Omental fat pad (tissue), 4 donors: ENCODE measurements at places on chromosomes 7 and 10.

GRCh38 chr7:19114551-19114855 lies 2.9 kb downstream of the TWIST1 start:
- DNase-seq = no peak

DNA sequence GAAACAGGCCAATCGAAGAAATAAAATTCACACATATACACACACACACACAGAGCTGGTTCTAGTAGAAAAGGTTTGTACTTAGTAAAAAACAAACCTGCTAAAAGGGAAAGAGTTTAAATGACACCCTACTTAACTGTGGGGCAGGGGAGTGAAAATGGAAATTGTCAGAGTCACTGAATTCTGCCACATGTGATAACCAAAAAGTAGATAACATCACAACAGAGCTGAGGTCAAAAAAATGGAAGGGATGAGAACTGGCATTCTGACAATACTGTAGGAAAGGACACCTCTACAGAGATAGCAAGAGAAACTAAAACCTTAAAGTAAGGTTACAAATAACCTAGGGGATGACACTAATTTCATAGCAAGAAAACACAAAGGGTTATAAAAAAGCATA lies 74.6 kb downstream of the CACUL1 start:
- DNase-seq = no peak

DNA sequence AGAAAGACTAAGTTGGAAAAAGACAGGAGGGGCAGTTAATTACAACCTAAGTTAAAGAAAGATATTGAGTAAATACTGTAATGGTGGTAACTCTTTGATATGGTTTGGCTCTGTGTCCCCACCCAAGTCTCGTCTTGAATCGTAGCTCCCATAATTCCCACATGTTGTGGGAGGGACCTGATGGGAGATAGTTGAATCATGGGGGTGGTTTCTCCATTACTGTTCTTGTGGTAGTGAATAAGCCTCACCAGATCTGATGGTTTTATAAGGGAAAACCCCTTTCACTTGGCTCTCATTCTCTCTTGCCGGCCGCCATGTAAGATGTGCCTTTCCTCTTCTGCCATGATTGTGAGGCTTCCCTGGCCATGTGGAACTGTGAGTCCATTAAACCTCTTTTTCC lies 143.8 kb downstream of the GRK5 start:
- no peak for DNase-seq

GRCh38 chr10:127440371-127440770 lies 108.7 kb upstream of the NPS start:
- DNase-seq = no peak

DNA sequence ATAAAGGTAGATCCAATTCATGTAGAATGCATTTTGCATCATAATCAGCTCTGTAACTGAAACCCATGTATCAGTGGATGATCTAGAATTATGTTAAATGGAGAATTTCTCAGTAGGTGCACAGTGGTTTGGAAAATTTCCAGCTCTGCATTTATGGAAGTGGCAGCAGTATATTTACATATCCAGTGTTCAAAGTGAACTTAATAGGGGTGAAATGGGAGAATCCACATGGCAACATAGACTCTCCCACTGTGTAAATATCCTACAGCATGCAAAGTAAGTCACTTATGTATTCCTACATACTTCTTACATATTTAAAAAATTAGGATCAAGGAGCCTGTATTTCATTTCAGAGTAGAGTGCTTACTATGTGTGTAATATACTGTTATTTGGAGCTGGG lies 35.3 kb downstream of the CDC14C start:
- no peak for DNase-seq

DNA sequence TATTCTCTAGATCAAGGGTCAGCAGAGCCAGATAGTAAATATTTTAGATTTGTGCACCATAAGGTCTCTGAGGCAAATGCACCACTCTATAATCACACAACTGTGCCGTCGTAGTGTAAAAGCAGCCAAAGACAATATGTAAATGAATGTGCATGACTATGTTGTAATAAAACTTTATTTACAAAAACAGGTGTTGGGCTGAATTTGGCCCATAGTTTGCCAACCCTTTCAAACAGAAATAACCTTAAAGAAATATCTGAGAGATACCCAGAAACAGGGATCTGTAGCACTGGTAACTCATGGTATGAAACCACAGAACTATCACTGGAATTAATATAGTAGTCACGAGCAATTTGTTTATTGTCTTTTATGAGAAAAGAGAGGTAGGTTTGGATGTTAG lies 86.0 kb downstream of the ARID5B start:
- no peak for DNase-seq

- no peak for DNase-seq
Observed at GRCh38 chr10:34996843-34997242, 93.3 kb downstream of the CUL2 start.

- no peak for DNase-seq
Observed at GRCh38 chr10:44977287-44978212, 1.1 kb downstream of the DEPP1 start.

- DNase-seq = no peak
Observed at GRCh38 chr7:151099486-151100211, 13.4 kb downstream of the AGAP3 start.

DNA sequence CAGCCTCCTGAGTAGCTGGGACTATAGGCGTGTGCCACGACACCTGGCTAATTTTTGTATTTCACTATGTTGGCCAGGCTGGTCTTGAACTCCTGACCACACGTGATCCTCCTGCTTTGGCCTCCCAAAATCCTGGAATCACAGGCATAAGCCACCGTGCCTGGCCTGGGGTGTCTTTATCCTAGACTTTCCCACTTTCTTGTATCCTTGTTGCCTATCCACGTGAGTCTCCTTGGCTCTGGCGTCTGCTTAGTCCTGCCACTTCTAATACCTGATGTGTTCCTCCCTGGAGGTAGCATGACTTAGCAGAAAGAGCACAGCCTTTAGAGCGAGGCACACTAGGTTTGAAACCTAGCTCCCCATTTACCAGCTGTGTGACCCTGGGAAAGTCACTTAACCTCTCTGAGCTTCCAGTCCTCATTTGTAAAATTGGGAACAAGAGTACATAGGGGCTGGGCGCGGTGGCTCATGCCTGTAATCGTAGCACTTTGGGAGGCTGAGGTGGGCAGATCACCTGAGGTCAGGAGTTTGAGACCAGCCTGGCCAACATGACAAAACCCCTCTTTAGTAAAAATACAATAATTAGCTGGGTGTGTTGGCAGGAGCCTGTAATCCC lies 344.6 kb downstream of the TYW1 start:
- no peak for DNase-seq

DNA sequence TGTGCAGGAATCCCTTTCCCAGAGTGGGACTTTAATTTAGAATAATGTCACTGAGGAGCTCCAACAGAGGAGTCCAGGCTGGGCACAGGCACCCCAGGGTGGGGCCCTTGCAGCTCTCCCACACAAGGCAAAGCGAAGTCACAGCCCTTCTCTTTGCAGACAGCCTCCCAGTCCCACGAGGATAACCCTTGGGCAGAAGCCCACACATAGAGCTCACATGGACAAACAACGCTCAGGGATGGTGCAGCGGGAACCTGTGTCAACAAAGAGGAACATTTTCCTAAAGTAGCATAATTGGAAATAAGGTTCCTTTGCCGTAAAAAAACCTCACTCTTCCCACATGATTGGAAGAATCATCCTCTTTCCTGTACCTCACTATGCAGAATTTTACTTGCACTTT lies 29.3 kb upstream of the GGCT start:
- DNase-seq = no peak

- DNase-seq = no peak
Observed at GRCh38 chr10:85459906-85460305, 906.7 kb downstream of the GRID1 start.

- DNase-seq = no peak
Observed at GRCh38 chr10:71404503-71405295, 8.0 kb downstream of the CDH23 start.

- no peak for DNase-seq
Observed at GRCh38 chr10:120543291-120543690, 86.3 kb downstream of the PLPP4 start.

DNA sequence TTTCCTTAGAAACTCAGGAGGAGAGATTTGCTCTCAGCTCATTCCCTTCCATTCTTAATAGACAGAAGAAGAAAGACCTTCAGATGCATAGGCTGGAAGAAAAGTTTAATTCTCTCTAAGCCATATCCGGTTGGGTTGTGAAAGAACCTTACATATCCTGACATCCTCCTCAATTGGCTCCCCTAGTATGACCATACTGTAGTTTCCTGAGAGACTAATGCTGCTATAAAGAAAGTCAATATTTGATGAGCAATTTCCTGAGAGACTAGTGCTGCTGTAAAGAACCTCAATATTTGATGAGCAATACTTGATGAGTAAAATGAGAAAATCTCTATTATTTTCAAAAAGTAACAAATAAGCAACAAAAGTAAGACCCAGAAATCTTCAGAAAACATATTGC lies 888.5 kb upstream of the SORCS1 start:
- no peak for DNase-seq

- no peak for DNase-seq
Observed at GRCh38 chr10:34343764-34344163, 471.3 kb downstream of the PARD3 start.

GRCh38 chr7:27992755-27993493 lies 187.7 kb downstream of the JAZF1 start:
- DNase-seq = no peak

GRCh38 chr7:44955733-44956132 lies 23.1 kb downstream of the MYO1G start:
- DNase-seq = no peak

- no peak for DNase-seq
Observed at GRCh38 chr7:17126413-17127268, 171.8 kb upstream of the AHR start.

DNA sequence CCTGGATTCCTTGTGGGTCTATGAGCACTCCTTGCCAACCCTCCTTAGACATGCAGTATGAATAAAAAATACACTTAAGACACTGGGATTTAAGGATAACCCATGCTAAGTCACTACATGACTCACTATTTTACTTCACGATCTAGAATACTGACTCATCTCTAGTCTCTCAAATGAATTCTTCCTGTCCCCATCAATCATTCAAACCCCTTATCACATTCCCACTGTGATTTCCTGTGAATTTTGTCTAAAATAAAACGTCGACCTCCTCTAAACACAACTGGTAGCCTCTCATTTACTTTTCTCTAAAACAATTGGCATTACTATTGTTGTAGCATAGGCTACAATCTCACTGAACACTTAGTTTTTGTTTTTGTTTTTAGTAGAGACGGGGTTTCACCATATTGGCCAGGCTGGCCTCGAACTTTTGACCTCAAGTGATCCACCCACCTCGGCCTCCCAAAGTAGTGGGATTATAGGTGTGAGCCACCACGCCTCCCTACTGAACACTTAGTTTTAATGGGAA lies 3.9 kb upstream of the IQUB start:
- no peak for DNase-seq

DNA sequence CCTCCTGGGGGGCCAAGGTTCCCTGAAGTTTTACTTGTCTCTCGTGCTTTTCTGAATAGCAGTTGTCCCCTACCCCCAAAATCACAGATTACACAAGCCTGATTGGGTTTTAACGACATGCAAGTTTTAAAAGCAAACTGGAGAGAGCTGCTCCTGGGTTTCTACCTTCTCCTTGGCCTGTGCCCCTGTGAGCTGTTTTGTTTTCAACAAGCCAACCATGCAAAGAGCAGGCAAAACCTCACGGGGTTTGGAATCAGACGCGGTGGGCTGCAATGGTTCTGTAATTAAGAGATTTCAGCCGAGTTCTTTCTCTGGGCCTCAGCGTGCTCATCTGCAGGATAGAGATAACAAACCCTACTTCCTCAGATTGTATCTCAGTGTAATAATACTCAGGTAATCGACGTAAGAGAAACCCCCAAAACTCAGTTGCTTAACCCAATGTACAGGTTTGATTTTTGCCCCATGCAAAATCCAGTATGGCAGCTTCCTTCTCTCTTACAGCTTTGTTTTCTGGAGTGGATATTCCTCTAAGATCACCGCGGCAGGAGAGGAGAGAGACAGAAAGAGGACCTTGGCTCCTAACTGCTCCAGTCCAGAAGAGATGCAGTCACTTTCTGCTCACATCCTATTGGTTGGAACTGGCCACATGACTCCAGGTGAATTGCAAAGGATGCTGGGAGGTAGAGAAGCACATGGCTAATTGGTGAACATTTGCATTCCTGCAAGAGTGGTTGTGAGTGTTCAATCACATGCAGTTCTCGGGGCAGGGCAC lies 42.0 kb downstream of the MYL10 start:
- DNase-seq = no peak

DNA sequence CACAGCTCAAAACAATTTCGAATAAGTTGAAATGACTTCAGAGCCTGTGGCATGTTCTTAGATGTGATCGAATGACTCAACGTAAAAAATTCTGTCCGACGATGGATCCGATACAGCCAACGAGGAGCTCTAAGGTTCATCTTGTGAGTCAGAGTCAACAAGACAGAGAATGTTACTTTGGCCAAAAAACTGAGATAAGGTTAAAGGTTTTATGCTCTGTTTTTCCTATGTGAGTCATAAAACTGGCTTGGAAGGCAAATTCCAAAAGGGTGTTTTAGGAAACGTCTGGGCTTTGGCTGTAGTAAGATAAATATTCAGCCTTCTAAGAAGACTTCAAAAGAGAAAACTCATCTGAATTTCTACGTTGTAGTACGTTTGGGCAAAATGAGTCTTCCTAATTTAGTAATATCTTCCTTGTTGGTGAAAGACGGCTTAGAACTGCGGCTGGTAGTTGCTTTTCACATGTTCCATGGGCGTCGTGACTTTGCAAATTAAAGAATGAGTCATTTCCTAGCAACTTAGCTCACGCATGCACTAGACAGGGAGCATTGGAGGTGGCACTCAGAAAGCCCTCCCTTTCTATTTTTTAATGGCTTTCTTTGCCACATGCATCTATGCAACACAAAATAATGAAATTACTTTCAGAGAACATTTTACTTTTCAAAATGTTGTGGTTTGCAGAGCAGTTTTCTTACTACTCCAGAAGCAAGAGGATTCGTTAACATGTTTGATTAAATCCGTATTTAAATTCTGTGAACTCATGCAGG lies 28.2 kb downstream of the PFKP start:
- DNase-seq = no peak

DNA sequence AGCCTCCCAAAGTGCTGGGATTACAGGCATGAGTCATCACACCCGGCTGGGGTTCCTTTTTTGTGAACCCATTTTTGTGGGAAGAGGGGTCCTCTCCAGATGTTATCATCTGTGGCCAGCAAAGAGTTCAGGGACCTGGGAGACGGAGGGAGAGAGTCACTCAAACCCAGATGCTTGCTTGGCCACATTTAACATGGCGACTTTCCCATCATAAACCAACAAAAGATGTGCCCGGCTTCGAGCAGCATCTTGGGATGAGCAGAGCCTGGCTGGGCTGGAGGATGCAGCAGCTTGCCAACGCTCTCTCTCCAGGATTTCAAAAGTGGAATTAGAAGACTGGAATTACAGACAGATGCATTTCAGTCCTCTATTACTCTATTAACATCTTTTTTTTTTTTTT lies 19.1 kb upstream of the HABP2 start:
- DNase-seq = no peak
